ENCODE measurements at places on chromosomes 1 and 21. TPM values are rescaled to one million over a fixed set of nuclear protein-coding genes. Genes with fewer than 3 reads are reported as not detected.

- peak; percentile 81 for DNase-seq
- H3K36me3 ChIP-seq, result peaks cover 10% of the 10 kb centered on the region
- peaks cover 27% of the 10 kb centered on the region for H3K4me1 ChIP-seq
- no peak overlapping the region for H3K27ac ChIP-seq
- H3K27me3 ChIP-seq, result peaks cover 48% of the 10 kb centered on the region
- no peak overlapping the region for H3K4me3 ChIP-seq
These were observed 12.6 kb upstream of the SAMD11 start for GRCh38 chr1:910881-911721.

DNA sequence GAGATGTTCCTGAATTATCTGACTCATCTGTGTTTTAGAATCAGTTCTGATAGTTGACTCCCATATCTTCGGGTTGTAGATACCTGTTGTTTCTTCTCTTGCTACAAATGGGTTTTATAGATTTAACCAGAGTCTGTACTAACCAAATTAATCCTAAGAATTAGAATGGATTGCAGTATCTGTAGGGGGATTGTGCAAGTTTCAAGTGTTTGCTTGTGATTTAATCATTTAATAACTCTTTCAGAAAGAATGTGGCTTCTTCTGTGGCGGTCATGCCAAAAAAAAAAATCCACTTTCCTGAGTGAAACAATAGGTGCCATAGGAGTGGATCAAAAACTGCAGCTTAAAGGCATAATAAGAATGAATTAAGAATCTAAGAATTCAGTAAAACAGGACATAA lies 9.4 kb downstream of the IPO9 start:
- H3K4me3 ChIP-seq, result no peak overlapping the region
- H3K4me1 ChIP-seq, result peaks cover 40% of the 10 kb centered on the region
- no peak overlapping the region for H3K27ac ChIP-seq
- no peaks in the 10 kb centered on the region for H3K27me3 ChIP-seq
- no peak for DNase-seq

GRCh38 chr1:75731881-75732280 lies 7.4 kb downstream of the ACADM start:
- peaks cover 34% of the 10 kb centered on the region for H3K36me3 ChIP-seq
- no peak overlapping the region for H3K27ac ChIP-seq
- H3K4me3 ChIP-seq, result no peak overlapping the region
- no peaks in the 10 kb centered on the region for H3K27me3 ChIP-seq

GRCh38 chr21:14959343-14959742 lies 105.5 kb downstream of the NRIP1 start:
- no peaks in the 10 kb centered on the region for H3K4me1 ChIP-seq
- H3K27me3 ChIP-seq, result no peaks in the 10 kb centered on the region
- DNase-seq, result no peak
- no peak overlapping the region for H3K4me3 ChIP-seq
- no peak overlapping the region for H3K27ac ChIP-seq
- H3K36me3 ChIP-seq, result peaks cover under 1% of the 10 kb centered on the region

- peak; percentile 77 for DNase-seq
- H3K4me1 ChIP-seq, result peaks cover 10% of the 10 kb centered on the region
- H3K36me3 ChIP-seq, result no peaks in the 10 kb centered on the region
- H3K27ac ChIP-seq, result no peak overlapping the region
These were observed 157.7 kb downstream of the TRIM33 start for GRCh38 chr1:114353262-114353661.

GRCh38 chr1:35657851-35658250 lies 16.5 kb upstream of the PSMB2 start:
- DNase-seq, result no peak
- H3K27me3 ChIP-seq, result peaks cover 24% of the 10 kb centered on the region
- H3K4me3 ChIP-seq, result no peak overlapping the region

DNA sequence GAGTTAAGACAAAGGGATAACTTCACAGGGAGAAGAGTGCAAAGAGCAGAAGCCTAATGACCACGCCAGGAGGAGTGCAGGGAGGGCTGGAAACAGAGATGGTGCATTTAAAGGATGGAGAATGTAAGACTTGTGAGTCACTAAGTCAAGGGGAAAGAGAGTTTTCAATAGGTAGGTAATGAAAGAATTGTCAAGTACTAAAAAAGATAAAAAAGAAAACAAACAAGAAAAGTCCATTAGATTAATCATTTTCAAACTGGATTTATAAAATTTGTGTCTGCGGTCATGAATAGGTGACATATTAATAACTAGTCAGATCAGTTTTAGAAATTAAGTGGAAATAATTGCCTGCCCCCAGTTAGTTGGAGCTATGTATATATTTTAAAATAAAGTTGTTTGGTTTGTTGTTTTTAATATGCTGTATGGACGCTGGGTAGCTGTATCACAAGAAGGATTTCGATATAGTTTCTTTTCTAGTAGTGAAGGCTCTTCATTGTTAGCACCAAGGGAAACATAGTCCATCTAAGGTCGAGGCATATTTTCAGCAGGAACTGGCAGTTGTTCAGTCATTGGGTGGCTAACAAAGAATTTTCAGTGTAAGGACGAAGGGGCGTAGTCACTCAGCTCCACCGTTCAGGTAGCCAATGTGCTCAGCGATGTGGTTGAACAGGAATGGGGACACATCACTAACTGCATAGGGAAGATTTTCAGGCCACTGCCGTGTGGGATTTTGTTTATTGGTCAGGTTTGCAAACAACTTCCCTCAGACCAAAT lies 203.0 kb downstream of the TGFB2 start:
- no peaks in the 10 kb centered on the region for H3K27me3 ChIP-seq
- H3K4me3 ChIP-seq, result no peak overlapping the region
- DNase-seq, result no peak
- no peak overlapping the region for H3K27ac ChIP-seq

GRCh38 chr1:88499671-88500070 lies 184.4 kb upstream of the PKN2 start:
- H3K27me3 ChIP-seq, result peaks cover 19% of the 10 kb centered on the region
- H3K27ac ChIP-seq, result no peak overlapping the region
- H3K4me1 ChIP-seq, result no peaks in the 10 kb centered on the region
- H3K36me3 ChIP-seq, result no peaks in the 10 kb centered on the region

DNA sequence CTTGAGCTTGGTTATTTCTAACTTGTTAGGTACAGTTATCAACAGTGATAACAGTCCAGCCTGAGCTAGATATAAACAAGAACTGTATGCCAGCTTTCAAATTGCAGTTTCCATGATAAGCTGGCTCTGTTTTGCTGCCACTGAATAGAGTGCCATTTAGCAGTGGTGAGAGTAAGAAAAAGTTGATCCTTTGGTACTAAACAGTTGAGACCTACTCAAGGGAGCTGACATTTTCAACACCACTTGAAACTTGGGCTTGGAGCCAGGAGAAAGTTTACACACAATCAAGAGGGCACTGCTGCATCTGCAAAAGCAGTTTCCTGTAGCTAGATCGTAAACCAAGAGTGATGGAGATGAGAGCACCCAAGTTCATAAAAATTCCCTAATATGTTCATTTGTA lies 131.3 kb downstream of the RGS7 start:
- no peak overlapping the region for H3K4me3 ChIP-seq
- H3K27me3 ChIP-seq, result no peaks in the 10 kb centered on the region
- no peak for DNase-seq
- no peaks in the 10 kb centered on the region for H3K36me3 ChIP-seq

GRCh38 chr1:34356853-34357252 lies 180.1 kb downstream of the C1orf94 start:
- no peak overlapping the region for H3K4me3 ChIP-seq
- H3K27me3 ChIP-seq, result no peaks in the 10 kb centered on the region
- no peaks in the 10 kb centered on the region for H3K4me1 ChIP-seq
- H3K27ac ChIP-seq, result no peak overlapping the region
- DNase-seq, result no peak

GRCh38 chr1:11169202-11169601 lies 20.0 kb upstream of the ANGPTL7 start:
- H3K36me3 ChIP-seq, result peaks cover 22% of the 10 kb centered on the region
- peaks cover 6% of the 10 kb centered on the region for H3K4me1 ChIP-seq
- H3K27ac ChIP-seq, result no peak overlapping the region
- H3K4me3 ChIP-seq, result no peak overlapping the region
- no peak for DNase-seq

DNA sequence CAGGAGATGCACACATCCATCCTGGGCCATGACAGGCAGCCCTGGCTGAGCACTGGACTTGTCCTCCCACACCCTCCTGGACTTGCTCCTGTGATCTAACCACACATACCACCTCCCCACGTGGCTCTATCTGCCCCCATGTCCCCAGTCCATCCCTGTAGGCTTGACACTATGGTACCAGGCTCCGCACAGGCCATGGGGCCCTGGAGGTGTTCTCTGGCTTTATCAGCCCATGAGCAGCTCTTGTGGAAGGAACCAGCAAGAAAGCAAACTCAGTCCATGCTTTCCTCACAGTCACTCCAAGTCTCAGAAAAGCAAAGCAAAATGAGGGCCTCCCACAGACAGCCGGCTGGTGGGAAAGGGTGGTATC lies 61.6 kb downstream of the CD46 start:
- peaks cover 75% of the 10 kb centered on the region for H3K4me1 ChIP-seq
- H3K27me3 ChIP-seq, result no peaks in the 10 kb centered on the region
- no peak overlapping the region for H3K27ac ChIP-seq
- no peak for DNase-seq
- H3K36me3 ChIP-seq, result peaks cover 98% of the 10 kb centered on the region

DNA sequence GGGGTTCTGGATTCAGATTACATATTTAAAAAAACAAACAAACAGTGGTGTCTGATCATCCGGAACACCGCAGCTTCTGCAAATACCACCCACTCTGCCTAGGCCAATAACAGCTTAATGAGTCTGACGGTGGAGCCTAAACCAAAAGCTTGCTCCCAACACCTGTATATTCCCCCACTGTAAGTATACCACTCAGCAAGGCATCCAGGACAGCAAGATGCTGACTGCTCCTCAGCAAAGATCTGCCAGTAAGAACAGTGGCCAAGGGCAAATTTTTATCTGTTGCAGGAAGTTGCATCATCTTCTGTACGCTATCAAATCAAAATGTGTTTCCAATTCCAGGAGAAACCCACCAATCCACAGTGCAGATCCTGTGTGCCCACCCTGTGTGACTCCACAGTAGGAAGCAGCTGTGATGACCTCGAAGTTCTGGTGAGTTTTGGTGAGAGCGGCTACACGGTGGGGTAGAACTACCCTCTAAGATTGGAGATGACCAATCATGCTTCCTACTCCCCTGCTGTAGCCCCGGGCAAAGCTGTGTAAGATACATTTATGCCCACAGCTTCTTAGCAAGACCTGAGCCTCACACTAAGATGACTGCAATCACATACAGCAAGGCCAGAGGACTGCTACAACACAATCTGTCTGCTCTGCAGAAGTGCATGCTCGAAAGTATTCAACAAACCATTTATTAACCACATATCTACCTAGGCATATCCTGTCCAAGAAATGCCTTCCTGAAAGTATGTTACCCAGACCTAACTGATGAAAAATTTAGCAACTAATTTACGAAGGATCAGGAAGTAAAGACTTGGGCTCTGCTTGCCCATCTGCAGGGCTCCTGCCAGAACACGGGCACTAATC lies 30.5 kb downstream of the SIPA1L2 start:
- H3K36me3 ChIP-seq, result peaks cover 6% of the 10 kb centered on the region
- H3K27me3 ChIP-seq, result no peaks in the 10 kb centered on the region
- H3K27ac ChIP-seq, result no peak overlapping the region
- no peak for DNase-seq
- H3K4me3 ChIP-seq, result no peak overlapping the region

DNA sequence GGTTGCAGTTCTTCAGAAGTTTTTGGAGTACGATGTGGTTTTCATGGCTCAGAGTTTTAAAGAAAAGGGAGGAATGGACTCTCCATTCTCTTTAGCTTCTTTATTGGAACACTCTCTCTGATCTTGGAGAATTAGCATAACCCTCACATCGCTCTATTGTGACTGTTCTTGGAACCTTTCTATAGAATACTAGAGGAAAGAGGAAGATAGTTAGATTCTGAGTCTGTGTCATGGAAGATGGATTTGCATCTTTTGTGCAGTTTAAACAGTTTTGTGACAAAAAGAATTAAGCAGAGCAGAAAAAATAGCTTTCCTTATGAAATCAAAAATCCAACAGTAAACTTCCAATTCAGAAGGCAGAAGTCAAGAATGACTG lies 61.0 kb downstream of the KCNJ6 start:
- no peak for DNase-seq
- H3K4me3 ChIP-seq, result no peak overlapping the region
- peaks cover 3% of the 10 kb centered on the region for H3K36me3 ChIP-seq
- H3K4me1 ChIP-seq, result no peaks in the 10 kb centered on the region
- no peak overlapping the region for H3K27ac ChIP-seq

DNA sequence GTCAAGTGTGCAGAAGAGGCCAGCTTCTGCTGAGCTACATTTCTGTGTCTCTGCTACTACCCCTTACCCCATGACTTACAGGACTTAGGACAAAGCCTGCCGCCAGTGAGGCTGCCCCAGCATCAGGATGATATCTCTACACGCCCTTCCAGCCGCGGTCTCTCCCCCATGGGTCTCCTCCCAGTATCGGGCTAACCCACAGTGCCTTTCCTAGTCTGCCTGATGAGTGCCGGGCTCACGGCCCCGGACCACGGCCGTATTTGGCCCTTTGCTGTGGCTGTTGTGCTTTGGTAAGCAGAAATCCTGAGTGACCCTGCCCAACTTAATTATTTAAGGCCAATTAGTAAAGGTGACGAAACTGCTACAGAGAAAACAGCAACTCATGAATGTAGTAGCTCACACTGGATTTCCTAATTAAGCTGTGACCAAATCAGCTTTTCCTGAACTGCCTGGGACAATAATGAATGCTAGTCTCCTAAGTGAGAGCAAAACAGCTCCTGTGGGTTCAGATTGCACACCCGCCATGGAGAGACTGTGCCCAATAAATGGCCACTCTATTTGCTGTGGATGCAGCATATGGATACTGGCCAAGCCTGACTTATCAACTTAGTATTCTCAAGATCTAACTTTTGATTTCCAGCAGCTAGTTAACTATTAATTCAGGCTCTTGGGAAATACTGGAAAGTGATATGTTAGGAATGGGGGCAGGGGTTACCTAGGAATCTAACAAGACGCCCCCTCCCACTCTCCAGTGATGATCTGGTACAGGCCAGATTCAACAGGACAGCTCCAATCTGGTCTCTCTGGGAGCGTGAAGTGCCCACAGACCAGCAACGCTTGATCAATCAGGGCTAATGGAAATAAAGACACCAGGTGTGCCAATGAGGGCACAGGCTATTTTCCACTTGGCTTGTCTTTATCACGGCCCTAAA lies 123.3 kb upstream of the IFFO2 start:
- H3K27ac ChIP-seq, result no peak overlapping the region
- no peaks in the 10 kb centered on the region for H3K27me3 ChIP-seq
- H3K36me3 ChIP-seq, result peaks cover 87% of the 10 kb centered on the region
- H3K4me3 ChIP-seq, result no peak overlapping the region
- no peak for DNase-seq
- H3K4me1 ChIP-seq, result peaks cover 33% of the 10 kb centered on the region

GRCh38 chr1:25615563-25616094 lies 962 bp upstream of the MAN1C1 start:
- H3K4me1 ChIP-seq, result peaks cover 7% of the 10 kb centered on the region
- no peaks in the 10 kb centered on the region for H3K36me3 ChIP-seq
- peak overlapping the region; percentile 60 for H3K4me3 ChIP-seq
- H3K27me3 ChIP-seq, result peaks cover 42% of the 10 kb centered on the region
- no peak overlapping the region for H3K27ac ChIP-seq
- DNase-seq, result no peak

The CD52 gene
- total RNA-seq, result not detected

The DMAP1 gene
- total RNA-seq, result 36.6 TPM

The CFAP74 gene
- not detected for total RNA-seq

The GTF2B gene
- total RNA-seq, result 18.8 TPM

The ARV1 gene
- total RNA-seq, result 41.8 TPM

The FCER1G gene
- 2.1 TPM for total RNA-seq

The OR2T35 gene
- not detected for total RNA-seq

The HRNR gene
- not detected for total RNA-seq

The CHD5 gene
- 0.07 TPM for total RNA-seq

The SPRR5 gene
- not detected for total RNA-seq

The PDZK1 gene
- total RNA-seq, result 0.20 TPM

The NTNG1 gene
- not detected for total RNA-seq
